ENCODE measurements at places on chromosomes 1 and 21.
A peak's percentile ranks its signal among the peaks of the same experiment; 100 is the strongest.

DNA sequence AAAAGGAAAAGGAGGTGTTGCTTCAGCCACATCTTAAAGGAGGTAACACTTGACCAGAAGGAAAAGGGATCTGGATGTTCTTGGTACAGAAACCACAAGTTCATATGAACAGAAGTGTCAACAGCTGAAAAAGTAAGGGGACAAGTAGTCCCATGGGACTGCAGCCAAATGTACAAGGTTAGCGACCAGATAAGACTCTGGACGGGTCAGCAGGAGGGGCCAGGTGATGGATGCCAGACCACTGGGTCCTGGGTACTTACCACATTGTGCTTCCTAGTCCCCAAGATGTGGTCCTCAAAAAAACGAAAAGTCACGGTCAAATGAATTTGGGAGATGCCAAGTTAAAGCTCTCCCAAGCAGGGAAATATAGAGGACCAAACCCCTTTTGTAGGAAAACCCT, 16.6 kb upstream of the BMP8A start:
- DNase-seq: no peak

DNA sequence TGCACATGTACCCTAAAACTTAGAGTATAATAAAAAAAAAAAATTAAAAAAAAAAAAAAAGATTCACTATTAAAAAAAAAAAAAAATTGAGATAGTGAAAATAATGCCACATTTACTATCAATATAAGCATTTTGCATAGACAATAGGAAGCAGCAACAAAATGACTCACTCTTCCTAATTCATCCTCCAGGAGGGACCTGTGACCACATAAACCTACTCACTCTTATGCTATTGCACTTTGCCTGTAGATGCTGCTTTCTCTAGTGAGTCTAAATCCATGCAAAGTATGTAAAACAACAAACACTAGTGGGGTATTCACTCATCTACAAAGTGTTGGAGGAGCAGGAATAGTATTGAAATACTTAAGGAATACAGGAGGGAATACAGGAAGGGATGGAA, 2.9 kb downstream of the OR10J5 start:
- no peak for DNase-seq

DNA sequence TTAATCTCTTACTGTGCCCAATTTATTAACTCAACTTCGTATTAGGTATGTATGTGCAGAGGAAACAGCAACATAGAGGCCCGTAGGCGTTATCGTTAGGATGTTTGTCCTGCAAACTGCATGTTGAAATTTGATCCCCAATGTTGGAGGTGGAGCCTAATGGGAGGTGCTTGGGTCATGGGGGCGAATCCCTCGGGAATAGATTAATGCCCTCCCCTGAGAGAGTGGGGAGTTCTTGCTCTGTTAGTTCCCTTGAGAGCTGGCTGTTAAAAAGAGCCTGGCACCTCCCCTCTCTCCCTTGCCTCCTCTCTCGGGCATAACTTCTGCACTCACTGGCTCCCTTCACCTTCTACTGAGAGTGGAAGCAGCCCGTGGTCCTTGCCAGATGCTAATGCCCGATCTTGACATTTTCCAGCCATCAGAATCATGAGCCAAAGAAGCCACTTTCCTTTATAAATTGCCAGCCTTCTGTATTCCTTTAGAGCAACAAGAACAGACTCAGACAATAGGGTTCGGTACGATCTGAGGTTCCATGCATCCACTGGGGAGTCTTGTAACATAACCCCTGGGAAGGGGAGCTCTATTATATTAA, 149.0 kb upstream of the RAB4A start:
- no peak for DNase-seq

DNA sequence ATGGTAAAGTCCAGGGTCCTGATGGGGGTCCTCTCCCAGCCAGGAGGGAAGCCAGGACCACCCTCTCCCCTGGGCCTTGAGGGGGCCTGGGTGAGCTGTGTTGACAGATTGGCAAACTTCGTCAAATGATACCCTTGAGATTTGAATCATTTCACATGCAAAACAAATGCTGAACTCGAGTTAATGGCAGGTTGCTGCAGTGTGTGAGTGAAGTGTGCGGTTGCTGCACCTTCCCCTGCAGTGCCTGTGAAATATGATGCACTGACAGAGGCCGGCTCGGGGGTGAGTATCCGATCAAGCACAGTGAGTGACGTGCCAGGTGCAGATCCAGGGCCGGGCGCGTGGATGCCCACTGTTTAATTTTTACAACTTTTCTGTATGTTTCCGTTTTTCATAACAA, 5.7 kb upstream of the KRTAP12-1 start:
- DNase-seq: no peak

- peak; percentile 36 for DNase-seq
Measured at GRCh38 chr1:47708019-47708535, 270.2 kb downstream of the FOXD2 start.

DNA sequence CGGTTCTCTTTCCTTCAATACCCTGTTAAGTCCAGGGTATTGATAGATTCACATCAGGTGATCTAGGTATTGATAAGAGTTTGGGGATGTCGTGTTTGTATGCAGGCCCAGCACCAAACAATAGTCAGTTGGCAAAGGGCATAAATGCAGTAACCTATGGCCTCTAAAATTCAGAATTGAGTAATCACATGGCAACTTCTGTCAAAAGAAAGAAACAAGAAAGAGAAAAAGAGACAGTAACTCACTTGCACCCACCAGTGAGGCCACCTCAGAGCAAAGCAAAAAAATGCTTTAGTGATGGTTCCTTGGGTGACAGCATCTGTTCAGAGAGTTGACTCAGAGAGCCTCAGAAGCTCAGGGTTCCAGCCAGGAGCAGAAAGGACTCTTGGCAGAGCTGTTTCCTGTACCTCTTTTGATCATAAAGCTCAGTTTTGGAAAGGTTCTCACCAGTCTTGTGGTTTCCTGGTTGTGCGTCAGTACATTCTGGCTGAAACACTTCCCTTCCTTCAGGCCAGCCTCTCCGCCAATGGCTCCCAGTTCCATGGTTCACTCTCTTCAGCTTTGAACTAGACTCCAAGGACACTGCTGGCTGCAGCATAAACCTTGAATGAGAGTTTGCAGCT, 70.1 kb upstream of the GORAB start:
- DNase-seq: peak; percentile 80

GRCh38 chr1:113854234-113854633, 17.3 kb downstream of the PTPN22 start:
- DNase-seq: no peak

DNA sequence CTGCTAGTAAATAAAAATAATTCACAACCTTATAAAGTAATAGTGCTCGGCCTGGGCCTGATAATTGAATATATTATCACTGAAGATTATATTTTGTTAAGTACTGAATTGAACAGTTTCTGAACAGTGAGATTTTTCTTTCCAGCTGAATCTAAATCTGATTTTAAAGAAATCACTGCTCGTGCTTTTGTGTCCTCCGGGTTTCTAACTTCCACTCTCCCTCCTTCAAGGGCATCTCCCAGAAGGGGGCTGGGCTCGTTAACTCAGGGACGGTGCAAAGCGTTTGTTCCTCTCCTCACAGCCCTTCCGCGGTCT, 823 bp upstream of the KIF1B start:
- DNase-seq: no peak

- DNase-seq: no peak
Measured at GRCh38 chr1:22112554-22112953, 30.3 kb downstream of the WNT4 start.

- DNase-seq: no peak
Measured at GRCh38 chr1:160330119-160330518, 12.9 kb downstream of the COPA start.

- no peak for DNase-seq
Measured at GRCh38 chr1:231446138-231446537, 24.1 kb upstream of the EGLN1 start.

DNA sequence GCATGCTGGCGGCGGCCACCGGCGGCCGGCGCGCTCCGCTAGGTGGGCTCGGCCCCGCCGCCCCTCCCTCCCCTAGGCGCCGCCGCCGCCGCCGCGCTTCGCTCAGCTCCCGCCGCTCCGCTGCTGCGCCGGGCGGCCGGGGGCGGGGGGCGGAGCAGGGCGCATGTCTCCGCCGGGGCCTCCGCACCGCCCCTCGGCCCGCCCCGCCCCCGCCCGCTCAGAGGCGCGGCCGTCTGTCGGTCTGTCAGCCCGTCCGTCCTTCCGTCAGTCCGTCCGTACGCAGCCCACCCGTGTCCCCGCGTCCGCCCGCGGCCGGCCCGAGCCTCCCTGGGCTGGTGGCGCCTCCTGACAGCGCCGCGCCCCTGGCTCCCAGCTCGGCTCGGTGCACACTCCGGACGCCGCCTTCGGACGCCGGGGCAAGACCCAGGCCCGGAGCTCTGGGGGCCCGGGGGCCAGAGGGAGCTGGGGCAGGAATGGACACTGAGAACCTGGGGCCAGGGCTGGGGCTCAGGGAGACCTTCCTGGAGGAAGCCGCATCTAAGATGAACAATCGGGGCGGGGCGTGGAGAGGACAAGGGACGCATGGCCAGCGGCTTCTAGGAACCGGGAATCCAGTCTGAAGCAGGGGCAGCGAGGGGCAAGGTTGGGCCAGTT, at the start of gene GPR153:
TSS of gene GPR153 (minus strand) at position 138 of the 654 bp plus-strand sequence. CDS start 6,193 bp downstream, outside the sequence.
- no peak for DNase-seq

DNA sequence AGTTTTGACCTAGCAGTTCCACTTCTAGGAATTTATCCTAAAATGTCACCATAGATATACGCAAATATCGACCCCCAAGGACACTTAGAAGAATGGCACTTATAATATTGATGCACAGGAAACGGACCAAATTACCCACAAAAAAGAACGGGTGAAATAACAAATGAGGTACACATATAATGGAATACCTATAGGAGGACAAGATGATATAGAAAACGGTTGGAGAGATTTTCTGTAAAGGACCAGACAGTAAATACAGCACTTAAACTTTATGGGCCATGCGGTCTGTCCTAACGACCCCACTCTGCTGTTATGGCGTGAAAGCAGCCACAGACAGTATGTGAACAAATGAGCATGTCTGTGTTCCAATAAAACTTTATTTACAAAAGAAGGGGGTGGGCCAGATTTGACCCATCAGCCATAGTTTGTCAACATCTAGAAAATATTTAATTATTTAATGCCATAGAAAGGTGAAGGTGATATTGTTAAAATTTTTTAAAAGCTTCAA, 2.4 kb downstream of the TMPRSS3 start:
- DNase-seq: no peak

GRCh38 chr1:20376171-20376570, 85.5 kb downstream of the VWA5B1 start:
- no peak for DNase-seq

DNA sequence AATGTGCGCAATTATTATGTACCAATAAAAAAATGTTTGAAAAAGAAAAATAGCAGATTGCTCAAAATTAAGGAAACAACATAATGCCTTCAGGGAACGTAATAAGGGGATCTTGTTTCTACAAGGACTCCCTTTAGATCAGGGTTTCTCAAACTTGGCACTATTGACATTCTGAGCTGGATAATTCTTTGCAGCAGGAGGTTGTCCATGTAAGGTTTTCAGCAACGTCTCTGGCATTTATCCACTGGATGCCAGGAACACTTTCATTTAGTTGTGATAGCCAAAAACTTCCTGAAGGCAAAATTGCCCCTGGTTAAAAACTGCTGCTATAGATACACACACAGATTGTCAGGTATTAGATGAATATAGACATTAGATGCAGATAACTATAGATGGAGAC, 666.7 kb upstream of the ADAMTS5 start:
- DNase-seq: no peak

GRCh38 chr1:159218649-159219636, 14.3 kb downstream of the ACKR1 start:
- DNase-seq: no peak

- DNase-seq: peak; percentile 73
Measured at GRCh38 chr1:32817815-32818786, 648 bp downstream of the S100PBP start.

DNA sequence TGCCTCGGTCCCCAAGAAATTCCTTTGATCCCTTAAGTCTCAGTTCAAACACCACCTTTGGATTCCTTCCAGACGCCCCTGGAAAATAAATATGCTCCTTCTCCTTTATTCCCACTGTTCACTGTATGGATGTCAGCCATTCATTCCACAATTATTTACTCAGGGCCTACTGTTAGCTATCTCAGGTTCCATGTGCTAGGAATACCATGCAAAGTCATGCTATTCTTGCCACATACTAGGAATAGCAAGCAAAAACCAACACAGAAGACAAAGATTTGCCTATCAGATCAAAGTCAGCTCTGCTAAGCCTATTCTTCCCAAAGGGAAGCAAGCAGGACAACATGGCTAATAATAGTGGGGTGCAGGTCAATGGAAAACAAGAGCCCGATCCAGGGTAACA, 29.8 kb downstream of the TTC13 start:
- no peak for DNase-seq
